ENCODE measurements at places on chromosomes 13 and 19. TPM values are rescaled to one million over a fixed set of nuclear protein-coding genes. Genes with fewer than 3 reads are reported as not detected.

DNA sequence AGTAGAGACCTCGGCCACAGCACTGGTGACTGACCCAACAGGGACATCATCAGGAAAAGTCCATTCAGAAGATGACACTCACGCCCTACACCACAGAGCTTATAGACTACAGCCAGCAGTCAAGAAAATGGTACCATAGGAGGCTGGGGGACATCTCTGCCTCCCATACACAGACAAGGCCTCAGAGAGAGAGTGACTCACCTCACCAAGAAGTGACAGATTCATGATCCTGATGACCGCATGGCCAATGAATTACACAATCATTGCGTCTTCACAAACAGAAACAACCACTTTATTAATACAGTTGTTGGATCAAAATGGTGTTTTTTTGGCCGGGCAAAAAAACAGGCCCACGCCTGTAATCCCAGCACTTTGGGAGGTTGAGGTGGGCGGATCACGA is 260.8 kb upstream of the TSHZ3 start:
- no peak for DNase-seq

- DNase-seq: no peak
Observed at GRCh38 chr13:82847595-82847994, 1034.7 kb downstream of the SLITRK1 start.

DNA sequence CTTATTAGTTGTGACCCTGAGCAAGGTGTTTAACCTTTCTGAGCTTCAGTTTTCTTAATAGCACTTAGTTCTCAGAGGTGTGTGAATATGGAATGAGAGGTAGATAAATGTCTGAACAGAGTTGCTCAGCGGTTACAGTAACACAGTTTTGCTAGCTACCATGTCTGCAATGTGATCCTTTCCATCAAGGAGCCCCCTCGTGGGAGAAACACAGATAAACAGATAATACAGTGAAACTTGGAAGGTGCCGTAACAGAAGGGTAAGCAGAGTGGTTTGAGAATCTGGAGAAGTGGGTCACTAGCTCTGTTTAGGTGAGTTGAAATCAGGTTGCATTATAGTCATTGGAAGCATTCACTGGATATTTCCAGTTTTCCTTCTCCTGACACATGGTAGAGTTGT is 38.9 kb downstream of the IRS2 start:
- DNase-seq: peak; percentile 2

- DNase-seq: peak; percentile 77
Observed at GRCh38 chr19:46489445-46490272, 6.0 kb downstream of the PNMA8B start.

Gene LGALS13
- not detected for total RNA-seq

All from right atrium auricular region (tissue), 2 donors.